ENCODE measurements at places on chromosomes 11 and 22.

GRCh38 chr11:91778758-91779157 is 445.9 kb upstream of the FAT3 start:
- no peak for DNase-seq

GRCh38 chr11:111736621-111737443 is 29.4 kb downstream of the PPP2R1B start:
- no peak for DNase-seq

DNA sequence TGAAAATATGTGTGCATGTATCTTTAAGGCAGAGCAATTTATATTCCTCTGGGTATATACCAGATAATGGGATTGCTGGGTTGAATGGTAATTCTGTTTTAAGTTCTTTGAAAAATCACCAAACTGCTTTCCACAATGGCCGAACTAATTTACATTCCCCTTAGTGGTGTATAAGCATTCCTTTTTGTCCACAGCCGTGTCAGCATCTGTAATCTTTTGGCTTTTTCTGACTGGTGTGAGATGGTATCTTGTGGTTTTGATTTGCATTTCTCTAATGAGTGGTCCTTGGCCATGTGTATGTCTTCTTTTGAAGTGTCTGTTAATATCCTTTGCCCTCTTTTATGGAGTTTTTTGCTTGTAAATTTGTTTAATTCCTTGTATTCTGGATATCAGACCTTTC is 24.3 kb downstream of the CCDC15 start:
- DNase-seq, result no peak

- peak; percentile 74 for DNase-seq
Observed at GRCh38 chr11:95923728-95924413, at the start of gene MTMR2. MTMR2 (minus strand) TSS chr11:95924107; CDS start chr11:95923954, 153 bp downstream.

- DNase-seq, result no peak
Observed at GRCh38 chr22:20641198-20641892, 132.6 kb upstream of the SERPIND1 start.

GRCh38 chr11:32447252-32447651 is 11.9 kb upstream of the WT1 start:
- no peak for DNase-seq

DNA sequence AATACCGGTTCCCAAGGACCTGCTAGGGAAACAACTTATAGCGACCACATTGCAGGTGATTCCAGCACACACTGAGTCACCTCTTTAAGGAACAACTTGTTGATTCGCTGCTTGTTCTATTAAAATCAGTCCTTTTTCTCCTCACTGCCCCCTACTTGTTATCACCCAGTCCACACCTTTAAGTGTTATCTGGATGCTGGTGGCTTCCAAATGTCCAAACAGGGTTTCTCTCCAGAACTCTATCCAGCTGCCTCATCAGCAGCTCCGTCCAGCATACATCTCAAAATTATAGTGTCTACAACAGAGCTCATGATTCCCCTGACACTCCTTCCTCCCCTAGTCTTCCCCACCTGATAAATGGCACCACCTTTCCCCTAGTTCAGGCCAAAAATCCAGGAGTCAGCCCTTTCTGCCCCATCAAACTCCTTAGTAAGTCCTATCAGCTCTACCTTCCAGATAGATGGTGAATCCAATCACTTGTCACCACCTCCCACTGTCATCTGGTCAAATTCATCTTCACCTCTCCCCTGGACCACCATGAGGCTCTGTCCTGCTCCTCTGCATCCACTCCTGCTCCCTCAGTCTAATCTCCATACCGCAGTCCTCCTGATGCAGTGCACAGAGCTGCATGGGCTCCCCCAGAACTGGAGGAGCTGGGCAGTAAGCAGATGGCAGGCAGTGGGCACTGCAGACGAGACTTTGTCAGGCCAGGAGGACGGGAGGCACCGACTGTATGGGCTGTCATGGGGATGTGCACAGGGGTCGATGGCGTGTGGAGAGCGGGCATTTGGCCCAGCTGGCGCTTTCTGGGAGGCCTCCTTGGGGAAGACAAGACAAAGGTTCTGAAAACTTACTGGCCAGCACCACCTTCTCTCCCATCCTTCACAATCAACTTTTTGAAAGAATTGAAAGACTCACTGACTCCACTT is 19.3 kb downstream of the IL10RA start:
- DNase-seq, result no peak

DNA sequence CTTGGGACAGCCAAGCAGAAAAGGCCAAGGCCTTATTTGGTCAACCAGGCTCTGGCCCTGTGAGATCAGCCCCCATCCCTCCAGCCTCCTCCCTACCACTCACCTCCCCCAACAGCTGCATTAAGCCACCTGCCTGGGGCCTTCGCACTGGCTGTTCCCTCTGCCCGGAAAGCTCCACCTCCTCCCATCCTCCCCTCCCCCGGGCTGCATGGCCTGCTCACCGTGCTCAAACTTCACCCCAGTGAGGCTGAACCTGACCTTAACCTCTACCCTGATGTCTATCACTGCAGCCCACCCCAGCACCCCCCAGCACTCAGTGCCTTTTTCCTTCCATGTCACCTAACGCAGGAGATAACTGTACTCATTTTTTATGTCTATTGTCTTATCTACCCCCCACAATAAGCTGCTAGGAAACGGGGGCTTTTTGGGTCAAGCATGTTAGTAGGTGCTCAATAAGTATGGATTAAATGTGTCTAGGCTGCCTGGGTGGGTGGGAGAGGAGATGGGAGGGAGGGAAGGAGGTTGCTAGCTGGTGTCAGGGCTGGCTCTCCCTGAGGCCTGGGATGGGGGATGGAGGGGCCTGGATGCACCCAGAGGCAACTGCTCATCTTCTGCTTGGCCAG is 912 bp downstream of the PTPRCAP start:
- no peak for DNase-seq

- peak; percentile 36 for DNase-seq
Observed at GRCh38 chr11:10181811-10182210, 112.2 kb downstream of the SBF2 start.

- no peak for DNase-seq
Observed at GRCh38 chr11:94186342-94187203, 57.9 kb downstream of the PANX1 start.

GRCh38 chr11:5557751-5558150 is 9.4 kb upstream of the OR52H1 start:
- DNase-seq, result no peak

- peak; percentile 98 for DNase-seq
Observed at GRCh38 chr11:75554258-75555022, 7.6 kb upstream of the SERPINH1 start.

DNA sequence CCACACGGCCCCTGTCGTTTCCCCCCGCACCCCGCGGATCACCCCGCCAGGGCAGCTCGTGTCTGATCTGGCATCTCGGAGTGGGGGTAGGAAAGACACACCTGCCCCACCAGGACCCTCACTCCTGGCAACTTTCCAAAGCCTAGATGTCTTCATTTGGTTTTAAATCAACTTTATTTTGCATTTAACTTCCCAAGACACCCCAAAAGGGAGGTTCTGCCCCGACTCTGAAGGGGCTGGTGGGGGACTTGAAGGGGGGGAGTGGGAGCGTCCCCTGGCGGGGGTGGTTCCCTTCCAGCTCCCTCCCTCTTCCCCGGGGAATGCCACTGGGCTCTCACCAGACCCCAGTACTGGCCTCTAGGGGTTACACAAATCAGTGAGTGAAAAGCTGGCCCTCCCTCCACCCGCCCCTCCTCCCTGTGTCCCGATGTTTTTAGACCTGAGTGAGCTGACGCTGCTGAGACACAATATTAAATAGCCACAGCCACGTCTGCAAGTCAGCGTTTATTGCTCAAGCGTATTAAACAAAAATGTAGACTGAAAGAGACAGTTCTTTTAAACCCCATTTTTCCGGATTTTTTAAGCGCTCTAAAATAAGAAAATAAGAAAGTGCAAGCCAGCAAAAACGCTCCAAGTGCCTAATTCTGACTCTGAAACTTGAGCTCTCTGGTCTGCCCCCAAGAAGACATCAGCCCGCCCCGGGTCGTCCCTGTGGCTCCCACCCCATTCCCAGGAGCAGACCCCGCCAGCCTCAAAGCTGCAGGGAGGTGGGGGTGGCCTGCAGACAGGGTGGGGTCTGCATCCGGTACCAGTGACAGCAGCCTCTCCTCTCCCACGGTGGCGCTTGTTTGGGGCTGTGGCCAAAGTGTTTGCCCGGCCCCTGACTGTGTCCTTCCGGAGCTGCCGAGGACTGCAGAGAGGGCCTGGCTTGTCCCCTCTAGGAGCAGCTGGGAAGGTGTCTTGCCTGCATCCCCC is 1.1 kb upstream of the TTLL8 start:
- no peak for DNase-seq

- DNase-seq, result no peak
Observed at GRCh38 chr22:25644122-25644521, 79.6 kb downstream of the GRK3 start.

- no peak for DNase-seq
Observed at GRCh38 chr11:85394283-85394682, 232.9 kb downstream of the DLG2 start.

DNA sequence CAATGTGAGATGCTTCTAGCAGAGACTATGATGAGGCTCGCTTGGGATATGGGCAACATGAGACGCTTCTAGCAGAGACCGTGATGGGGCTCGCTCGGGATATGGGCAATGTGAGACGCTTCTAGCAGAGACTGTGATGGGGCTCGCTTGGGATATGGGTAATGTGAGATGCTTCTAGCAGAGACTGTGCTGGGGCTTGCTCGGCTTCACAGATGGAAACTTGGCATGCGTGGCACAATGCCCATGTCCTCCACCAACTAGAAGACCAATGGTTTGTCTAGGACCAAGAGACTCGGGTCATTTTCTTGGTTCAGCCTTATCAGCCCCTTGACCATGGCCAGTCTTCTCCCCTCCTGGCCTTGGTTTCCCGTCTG is 7.1 kb downstream of the MYEOV start:
- DNase-seq, result no peak

- no peak for DNase-seq
Observed at GRCh38 chr22:28245579-28246224, 326.6 kb upstream of the PITPNB start.

GRCh38 chr11:4514196-4514595 is 30.8 kb upstream of the OR52M1 start:
- DNase-seq, result no peak

- DNase-seq, result peak; percentile 77
Observed at GRCh38 chr11:75582895-75583717, 21.1 kb downstream of the SERPINH1 start.

GRCh38 chr11:78645226-78646202 is 70.8 kb upstream of the NARS2 start:
- peak; percentile 27 for DNase-seq

DNA sequence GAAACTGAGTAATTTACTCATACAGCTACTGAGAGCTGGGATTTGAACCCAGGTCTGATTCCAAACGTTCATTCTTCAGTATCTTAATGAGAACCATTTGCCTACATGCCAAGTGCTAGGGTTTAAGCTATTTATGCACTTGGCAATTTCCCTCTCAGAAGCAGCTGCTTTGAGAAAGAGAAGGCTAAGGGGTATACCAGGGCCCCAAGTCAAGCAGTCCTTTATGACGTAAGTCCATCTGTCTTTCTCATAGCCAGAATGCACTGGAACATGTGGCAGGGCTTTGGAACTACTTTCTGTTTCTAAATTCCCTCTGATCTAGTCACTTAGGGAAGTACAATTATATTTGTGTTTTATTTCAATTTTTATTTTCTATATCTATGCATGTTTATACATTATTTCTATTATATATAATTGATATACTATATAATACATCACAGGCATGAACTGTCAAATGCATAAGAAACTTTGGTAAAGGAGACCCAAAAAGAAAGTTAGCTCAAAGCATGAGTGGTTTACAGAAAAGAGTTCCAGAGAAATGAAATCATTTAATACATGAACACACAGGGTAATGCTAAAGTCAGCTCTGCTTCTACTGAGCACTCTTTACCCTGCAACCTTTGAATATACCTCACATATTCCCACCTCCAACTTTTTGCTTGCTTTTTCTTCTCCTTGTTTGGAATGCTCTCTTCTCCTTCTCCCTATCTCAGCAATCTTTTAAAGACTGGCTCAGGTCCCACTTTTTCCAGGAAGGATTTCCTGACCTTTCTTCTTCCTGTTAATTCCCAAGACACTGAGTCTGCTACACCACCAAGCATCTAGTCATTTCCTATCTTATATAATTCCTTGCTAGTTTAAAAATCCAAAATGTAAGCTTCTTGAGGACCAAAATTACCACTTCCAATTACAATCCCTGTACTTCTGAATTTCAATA is 80.5 kb upstream of the GDPD4 start:
- DNase-seq, result no peak

DNA sequence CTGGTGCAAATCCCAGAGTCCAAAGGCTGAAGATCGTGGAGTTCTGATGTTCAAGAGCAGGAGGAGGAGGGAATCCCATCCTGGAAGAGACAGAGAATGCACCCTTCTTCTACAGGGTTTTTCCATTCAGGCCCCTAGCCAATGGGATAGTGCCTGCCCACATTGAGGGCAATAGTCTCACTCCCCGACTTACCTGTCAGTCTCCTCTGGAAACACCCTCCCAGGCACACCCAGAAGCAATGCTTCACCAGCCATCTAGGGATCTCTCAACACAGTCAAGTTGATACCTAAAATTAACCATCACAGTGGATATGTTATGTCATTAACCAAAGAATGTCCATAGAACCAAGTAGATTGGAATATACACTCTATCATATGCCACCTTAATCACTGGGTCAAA is 72.9 kb downstream of the FAM83F start:
- DNase-seq, result no peak

GRCh38 chr11:61507012-61507768 is 1.4 kb upstream of the LRRC10B start:
- DNase-seq, result no peak

DNA sequence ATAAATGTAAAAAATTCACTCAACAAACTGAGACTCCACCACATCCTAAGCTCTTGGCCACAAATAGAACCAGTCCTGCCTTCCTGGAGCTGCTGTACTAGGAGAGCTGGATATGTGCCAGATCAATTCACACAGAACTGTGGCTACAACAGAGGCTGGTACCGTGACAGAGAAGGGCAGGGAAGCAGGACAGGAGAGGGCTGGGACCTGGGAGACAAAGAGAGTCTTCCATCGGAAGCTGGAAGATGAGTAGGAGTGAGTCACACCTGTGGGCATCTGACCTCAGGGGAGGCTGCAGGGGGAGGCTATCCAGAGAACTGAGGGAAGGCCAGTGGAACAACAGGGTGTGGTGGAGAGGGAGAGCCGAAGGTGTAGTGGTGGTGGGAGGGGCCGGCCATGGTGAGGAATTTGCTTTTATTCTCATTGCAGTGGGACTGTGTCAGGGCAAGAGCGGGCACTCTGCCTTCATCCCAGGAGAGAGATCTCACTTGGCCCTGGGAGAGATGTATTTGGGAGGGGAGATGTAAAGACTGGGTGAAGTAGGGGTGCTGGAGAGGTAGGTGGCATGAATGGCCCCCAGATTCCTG is 1.9 kb upstream of the LTBP3 start:
- DNase-seq, result peak; percentile 90

DNA sequence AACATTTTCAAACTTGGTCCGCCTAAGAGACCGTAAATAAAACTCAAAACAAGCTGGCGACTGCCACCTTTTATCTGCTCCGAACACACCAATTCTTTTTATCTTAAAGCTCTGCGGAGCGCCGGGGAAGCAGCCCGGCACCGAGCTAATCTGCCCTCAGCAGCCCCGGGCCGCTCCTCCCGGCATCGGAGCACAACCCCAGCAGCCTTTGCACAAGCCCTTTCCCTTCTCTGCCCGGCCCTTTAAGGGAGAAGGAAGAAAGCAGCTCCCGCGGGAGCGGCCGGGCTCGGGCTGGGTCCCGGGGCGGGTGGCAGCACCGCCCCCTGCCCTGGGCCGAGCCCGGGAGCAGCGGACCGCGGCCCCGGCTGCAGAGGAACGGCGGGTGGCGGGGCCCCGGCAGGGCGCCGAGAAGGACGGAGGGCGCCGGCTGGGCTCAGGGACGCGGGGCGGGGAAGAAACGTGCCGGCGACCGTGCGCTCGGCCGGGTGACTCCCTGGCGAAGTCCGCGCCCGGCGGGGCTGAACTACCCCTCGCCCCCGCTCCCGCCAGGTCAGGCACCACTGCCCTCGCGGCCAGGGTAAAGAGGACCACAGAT is 133.6 kb upstream of the C11orf58 start:
- DNase-seq, result peak; percentile 36
